ENCODE measurements at places on chromosomes 4 and X.
A peak's percentile ranks its signal among the peaks of the same experiment; 100 is the strongest.

- DNase-seq, result no peak
Observed at GRCh38 chrX:75337525-75337924, 63.6 kb downstream of the UPRT start.

DNA sequence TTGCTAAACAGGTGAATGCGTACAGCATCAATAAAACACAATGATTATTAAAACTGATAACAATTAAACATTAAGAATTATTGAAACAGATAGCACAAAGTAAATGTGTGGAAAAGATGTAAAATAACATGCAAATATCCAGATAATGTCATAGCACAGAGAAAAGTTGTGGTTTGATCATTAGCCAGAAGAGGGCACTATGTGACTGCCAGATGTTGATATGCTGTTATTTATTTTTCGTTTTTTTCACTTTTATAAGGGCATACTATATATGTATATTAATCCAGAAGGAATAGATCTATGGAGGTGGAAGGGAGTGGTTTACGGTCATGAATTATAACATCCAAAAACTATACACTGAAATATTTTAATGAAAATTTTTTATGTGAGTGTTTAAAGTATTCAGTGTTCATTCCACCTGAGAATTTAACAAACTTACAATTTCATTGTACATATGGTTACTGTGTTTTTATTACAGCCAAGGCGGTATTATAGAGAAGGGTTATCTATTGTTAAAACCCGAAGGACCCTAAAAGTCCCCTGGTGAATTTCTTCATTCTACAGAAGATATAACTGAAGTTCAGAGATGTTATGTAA lies 211.9 kb upstream of the UGT8 start:
- peak; percentile 35 for DNase-seq

DNA sequence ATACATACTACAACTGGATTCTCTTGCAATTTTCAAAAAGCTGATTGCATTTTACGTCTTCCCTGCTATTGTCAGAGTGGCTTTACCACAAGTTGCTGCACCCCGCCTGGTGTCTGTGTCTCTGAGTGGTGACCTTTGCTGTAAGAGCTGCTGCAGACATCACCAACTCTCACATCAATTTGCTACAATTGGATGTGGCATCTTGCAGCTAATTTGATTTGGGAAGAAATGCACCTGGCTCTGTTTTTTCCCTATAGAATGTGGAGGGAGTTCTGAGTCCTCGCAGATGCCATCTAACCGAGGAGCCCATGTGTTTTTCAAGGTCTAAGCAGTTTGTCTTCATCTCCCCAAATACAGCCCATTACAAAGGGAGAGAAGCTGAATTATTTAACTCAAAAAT lies 73.8 kb upstream of the PHOX2B start:
- no peak for DNase-seq

- DNase-seq, result peak; percentile 72
Observed at GRCh38 chr4:140250989-140251552, 97.1 kb upstream of the MAML3 start.

DNA sequence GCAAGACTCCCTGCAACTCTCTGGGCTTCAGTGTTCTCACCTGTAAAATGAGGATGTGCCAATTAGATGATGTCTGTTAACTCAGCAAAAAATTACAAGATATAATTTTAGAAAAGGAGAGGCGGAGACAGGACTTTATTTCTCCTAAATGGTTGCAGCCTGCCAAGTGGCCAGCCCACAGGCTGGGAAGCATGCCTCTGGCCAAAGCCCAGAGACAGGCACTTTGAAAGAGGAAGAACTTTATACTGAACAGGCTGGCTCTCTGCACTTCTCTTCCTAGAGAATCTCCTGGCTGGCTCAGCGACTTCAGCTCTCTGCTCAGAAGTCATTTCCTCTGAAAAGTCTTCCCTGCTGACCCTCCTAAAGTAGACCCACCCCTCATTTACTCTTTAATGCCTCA lies 3.7 kb downstream of the PRDM5 start:
- no peak for DNase-seq

GRCh38 chr4:146170149-146170548 lies 5.4 kb upstream of the LSM6 start:
- DNase-seq, result no peak

DNA sequence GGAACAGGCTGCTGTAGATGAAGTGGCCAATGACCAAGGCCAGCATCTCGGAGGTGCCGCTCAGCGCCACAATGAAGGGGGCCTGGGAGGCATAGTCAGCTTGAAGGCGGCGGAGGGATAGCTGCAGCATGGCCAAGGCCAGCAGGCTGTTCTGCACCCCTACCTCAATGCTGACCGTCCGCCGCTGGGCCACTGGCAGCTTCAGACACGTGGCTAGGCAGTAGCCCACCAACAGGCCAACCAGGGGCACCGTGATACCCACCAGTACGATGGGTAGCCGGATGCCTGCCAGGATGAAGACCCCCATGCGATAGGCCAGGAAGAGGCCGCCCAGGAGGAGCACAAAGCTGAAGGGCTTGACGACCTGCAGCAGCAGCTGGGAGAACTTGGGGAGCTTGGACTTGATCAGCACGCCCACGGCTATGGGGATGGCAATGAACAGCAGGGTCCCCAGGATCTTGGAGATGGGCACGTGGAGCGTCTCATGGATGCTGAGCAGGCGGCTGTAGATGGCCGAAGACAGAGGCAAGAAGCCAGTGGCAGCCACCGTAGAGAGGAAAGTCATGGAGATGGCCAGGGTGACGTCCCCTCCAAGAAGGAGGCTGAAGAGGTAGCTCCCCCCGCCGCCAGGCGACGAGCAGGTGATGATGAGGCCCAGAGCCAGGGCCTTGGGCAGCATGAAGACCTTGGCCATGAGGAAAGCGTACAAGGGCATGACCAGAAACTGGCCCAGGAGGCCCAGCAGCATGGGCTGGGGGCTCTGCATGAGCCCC lies 1.3 kb upstream of the UBL4A start:
- DNase-seq, result no peak

GRCh38 chrX:44529310-44529709 lies 13.3 kb downstream of the FUNDC1 start:
- DNase-seq, result no peak

GRCh38 chr4:52950226-52950625 lies 88.1 kb downstream of the RASL11B start:
- DNase-seq, result no peak

- no peak for DNase-seq
Observed at GRCh38 chrX:9882669-9883446, 84.3 kb upstream of the CLDN34 start.

- no peak for DNase-seq
Observed at GRCh38 chrX:39691724-39692123, 406.0 kb downstream of the BCOR start.

DNA sequence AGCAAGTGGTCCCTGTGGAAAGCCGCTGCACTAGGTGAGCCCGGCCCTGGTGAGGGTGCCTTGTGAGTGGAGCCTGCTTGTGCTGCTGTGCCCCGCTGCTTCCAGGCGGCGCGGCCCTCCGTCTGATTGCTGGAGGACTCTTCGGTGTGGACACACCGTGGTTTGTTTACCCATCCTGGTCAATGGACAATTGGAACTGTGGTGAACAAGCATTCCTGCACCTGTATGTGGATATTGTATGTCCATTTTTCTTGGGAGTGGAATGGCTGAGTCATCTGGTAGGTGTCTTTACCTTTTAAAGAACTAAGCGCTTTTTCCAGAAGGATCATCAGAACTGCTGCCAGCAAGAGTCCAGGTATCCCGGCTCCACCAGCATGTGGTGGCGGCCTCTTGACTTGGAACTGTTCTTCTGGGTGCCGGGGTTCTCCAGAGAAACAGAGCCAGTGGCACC lies 15.6 kb downstream of the MAEA start:
- no peak for DNase-seq

GRCh38 chr4:5912614-5913019 lies 19.7 kb upstream of the CRMP1 start:
- no peak for DNase-seq

GRCh38 chrX:2449135-2449886 lies 51.5 kb downstream of the DHRSX start:
- no peak for DNase-seq

- DNase-seq, result no peak
Observed at GRCh38 chr4:175431694-175432093, 380.4 kb downstream of the GPM6A start.

DNA sequence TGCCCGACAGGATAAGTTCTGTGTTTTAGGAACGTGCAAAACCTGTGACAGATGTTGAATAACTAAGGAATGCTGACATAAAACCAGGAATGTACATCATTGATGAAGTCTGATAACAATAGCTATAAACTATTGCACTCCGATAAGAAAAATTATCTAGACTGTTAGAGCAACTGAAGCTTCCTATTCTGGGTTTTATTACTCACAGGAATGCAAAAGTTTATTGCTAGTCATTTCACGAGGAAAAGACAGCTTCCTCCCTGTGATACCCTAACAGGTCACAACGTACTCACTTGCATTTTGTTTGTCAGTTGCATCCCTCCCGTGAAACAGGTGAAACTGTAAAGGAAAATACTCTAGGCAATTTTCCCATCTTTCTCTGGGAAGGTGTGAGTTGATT lies 65.9 kb downstream of the CLDN22 start:
- DNase-seq, result no peak

DNA sequence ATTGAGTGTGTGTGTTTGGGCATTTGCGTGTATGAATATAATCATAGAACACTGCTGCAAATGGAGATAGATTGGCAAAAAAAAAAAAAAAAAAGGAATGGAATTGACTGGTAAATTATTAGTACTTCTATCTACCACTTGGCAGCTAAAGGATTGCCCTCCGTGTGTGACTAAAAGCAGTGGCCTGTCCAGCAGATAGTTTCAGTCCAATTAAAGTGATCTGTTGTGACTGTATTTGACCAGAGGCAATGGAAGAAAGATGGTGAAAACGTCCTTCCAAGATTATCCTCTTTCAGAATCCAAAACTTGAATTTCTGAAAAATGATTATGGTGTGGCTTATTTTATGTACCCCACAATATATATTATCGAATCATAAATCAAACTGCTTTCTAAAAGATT lies 19.5 kb upstream of the TENM3 start:
- DNase-seq, result no peak

GRCh38 chrX:76184276-76184675 lies 11.4 kb downstream of the PBDC1 start:
- peak; percentile 6 for DNase-seq

GRCh38 chr4:150090836-150091235 lies 12.6 kb downstream of the DCLK2 start:
- no peak for DNase-seq

DNA sequence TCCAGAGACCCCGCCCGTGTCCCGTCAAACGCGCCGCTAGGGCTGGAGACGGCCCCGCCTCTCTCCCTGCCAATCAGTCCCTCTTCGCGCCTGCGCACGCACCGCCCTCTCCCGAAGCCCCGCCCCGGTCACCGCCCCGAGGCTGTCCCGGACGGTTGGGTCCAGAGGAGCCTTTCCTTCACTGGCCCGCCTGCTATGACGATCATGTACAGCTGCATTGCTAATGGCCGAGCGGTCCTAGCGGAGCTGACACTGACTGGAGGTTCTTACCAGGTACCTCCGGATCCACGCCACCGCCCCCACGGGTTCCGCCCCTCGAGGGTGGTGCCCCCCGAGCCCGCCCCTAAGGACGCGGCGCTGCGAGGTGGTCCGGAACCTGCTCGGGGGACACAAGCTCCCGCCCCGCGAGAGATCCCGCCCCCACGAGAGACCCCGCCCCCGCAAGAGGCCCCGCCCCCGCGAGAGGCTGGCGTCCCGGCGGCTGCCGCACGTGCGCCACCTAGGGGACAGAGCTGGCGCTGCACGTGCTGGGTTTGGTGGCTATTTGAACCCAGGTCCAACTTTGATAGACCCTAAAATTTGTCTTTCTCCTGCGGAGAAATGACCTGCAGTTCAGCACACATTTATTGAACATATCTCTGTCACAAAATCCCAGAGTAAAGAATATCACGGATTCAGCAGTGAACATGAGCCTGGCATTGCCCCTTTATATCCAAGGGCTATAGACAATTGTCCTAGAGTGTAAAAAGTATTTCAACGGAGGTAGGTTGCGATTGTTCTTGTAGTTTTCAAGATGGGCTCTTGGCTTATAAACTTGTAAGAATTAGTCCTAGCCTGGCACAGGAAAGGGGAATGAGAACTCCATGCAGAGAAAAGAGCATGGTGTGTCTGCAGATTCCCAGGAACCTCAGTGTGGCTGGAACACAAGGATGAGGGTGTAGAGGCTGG lies 88.7 kb downstream of the HNRNPD start:
- DNase-seq, result peak; percentile 98

DNA sequence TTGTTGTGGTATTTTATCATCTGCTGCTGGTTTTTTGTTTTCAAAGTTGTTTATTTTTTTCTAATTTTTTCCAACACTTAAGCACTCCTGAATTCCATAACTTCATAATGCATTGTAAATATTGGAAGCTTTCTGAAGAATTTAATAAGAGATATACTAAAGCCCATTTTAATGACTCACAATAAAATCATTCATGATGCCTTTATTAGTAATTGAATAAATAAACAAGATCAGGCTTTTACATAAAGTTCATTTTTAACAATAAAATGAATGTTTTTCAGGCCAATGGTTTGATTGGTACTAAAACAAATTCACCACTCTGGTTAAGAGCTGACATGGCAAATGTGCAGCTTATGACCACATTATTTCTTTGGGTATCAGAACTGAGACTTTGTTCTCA lies 408.2 kb upstream of the SMIM31 start:
- no peak for DNase-seq

DNA sequence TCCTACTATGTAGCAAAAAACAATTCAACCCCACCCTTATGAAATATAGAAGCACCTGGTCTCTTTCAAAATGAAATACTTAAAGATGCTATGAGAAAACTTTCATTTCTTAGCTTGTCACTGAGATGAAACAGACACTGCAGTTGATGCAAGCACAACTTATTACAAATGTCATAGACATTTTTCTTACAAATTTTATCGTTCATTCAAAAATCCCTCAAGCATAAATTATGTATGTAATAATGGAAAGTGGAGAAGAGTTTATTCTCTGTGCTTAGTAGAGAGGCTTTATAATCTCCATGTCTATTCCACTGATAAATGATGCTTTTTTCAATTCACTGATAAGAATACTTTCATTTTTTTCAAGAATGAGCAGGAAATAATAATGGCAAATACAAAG lies 1943.9 kb upstream of the IGFBP7 start:
- DNase-seq, result no peak

DNA sequence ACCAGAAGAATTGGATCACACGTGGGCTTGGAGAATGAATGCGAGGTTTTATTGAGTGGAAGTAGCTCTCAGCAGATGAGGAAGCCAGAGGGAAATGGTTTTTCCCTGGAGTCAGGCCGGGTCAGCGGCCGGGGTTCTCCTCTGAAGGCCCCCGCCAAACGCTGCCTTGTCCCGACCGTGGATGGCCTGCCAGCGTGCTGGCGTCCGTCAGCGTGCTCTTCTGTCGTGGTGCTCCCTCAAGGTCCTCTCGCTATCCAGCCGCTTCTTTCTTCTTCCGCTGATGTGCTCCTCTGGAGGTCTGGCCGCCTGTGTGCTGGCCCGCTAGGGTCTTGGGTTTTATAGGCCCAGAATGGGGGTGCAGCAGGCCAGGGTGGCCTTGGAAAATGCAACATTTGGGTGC lies 632.2 kb downstream of the TRAM1L1 start:
- no peak for DNase-seq

DNA sequence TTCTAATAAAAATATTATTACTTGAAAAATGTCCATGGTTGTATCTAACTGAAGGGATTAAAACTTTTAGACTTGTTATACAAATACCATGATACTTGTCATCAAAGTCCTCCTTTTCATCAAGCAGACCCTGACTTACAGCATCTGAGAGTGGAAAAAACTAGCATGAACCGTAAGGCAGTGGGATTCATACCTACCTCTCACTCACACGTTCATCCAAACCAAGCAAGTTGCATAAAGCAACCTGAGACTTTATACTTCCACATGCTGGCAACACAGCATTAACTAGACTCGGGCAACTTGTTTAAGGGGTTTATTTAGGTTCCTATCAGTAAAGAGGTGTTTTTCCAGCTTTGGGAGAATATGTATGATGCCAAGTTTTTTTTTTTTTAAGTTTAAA lies 22.6 kb upstream of the TLR7 start:
- no peak for DNase-seq

All from renal cortical epithelial cell (primary cell).